ENCODE measurements at places on chromosomes 7 and 10.

DNA sequence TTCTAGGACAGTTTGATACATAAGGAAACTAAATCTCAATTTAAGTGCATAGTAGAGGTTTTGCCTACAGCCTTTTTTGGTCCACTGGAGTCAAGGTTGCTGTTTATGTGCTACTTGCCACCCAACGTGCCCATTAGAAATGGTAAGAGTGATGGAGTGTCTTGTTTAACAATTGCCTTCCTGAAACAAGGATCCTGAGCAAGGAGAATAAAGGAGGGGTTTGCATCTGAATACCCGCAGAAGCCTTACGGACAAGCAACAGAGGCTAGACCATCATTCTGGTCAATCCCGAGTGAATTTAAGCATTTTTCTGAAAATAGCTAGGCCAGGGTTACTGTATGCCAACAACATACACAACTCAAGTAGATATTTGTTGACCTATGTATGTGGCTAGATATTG lies 63.6 kb downstream of the MARCHF5 start:
- DNase-seq, result no peak

- no peak for DNase-seq
These were observed 112.9 kb upstream of the JAZF1 start for GRCh38 chr7:28293527-28293835.

DNA sequence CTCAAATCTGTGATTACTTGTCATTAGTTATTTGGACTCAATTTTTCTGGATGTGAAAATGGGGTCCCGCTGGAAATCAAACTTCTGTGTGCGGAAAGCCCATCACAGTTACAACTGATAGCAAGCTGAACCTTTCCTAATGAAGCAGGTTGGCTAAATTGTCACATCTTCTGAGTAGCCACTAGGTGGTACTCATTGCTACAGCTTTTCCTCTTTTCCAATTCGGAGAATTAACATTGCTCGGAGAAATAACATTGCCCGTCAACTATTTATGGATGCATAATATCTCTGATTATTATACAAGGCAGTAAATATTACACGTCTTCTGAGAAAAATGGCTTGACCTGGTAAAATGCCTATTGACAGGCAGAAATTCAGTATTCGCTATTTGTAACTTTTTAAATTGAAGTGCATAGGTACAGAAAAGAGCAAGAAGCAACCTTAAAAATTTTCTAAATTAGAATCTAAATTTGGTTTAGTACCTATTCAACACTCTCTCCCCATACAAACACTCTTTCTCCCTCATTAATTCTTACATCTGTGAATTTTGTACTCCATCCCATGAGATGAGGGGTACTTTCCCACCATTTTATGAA lies 17.3 kb upstream of the BLOC1S2 start:
- no peak for DNase-seq

DNA sequence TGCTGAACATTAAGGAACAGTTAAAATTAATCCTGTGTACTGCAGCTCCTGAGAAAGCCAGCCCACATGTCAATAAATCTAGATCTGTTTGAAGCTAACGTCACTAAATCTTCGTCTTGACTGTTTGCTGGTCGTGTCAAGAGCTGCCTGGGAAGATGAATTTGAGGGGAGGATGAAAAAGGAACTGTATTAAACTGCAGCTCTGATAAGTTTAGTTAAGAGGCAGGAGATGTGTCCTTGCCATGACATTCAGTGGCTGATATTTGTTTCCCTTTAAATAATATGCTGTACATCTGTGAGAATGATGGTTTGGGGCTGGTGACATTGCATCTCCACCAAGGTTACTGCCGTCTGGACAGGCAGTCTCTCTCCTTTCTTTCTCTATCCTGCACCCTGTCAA lies 435.3 kb downstream of the LRMDA start:
- no peak for DNase-seq

DNA sequence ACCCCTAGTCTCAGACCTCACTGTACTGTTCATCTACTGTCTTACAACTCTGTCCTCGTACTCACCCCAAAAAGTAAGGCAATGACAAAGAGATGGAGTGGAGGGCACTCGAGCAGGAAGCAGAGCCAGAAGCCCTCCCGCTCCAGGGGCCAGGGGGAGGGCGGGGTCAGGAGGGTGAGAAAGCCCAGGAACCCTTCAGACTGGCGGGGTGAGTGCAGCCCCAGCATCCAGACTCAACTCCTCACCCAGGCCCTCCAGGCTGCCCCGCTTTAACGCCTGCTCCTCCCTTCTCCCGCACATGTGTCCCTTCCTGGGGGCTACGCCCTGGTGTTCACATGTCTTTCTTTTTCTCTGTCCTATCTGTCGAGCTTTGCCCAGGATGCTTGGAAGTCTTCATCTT lies 66.1 kb downstream of the CALML3 start:
- no peak for DNase-seq

DNA sequence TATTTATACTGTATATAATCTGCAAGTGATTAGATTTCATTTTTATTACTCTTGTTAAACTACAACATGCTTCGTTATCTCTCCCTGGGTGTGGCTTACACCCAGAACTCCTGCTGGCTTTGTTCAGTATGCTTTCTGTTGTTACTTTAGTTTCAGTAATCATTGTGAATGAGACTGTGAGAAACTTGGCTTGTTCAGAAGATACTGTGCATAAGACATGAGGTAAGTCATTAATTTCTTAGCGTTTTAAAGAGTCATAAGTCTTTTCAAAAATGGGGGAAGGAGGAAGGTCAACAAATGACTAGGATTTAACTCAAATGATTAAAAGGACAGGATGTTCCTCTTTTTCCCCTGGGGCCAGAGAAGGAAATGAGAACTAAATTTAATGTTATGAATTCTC lies 11.6 kb upstream of the ADD3 start:
- DNase-seq, result no peak

DNA sequence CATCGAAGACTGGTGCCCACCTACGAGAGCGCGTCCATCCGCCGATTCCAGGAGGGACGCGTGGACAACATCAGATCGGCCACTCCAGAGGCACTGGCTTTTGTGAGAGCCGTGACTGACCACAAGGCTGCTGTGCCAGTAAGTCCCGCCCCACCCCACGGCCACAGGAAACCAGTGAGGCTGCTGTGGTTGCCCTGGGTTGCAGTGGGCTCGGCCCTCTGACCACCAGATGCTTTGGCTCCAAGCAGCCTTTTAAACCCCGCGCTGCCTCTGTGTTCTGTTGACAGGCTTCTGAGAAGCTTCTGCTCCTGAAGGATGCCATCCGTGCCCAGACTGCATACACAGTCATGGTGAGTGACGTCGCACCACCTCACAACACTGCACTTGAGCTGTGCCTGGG lies 24.4 kb upstream of the C10orf53 start:
- DNase-seq, result no peak

- no peak for DNase-seq
These were observed 179.1 kb downstream of the SFMBT2 start for GRCh38 chr10:7231509-7232414.

DNA sequence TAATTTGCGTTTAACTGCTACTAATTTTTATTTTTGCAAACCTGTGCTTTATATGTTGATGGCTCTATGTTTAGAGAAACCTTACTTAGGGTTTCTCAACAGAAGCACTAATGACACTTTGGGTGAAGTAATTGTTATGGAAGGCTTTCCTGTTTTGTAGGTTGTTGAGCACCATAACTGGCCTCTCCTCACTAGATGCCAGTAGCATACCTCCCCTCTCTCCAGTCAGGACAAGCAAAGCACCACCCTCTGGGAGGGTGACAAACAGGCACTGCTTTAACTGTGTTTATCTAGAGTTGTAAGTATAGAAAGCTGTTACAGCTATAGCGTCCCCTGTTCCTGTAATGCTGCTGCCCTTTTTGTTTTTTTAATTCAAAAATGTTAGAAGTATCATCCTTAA lies 60.9 kb downstream of the WAC start:
- no peak for DNase-seq

DNA sequence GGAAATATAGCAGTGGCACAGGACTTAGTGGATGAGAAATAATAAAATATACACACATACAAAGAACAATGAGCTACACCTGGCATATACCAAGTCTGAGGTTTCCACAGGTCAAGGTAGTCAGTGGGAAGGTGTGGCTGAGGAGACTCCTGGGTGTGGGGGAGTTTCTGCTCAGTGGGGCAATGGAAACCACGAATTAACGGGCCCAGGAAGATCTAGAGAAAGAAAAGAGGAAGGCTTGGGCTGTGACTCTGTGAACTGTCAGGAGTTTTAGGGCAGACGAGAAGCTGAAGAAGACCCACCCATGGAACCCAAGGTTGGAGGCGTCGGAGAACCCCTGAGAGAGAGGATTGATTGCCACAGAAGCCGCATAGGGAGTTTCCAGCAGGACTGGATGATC lies 196.5 kb downstream of the HERPUD2 start:
- DNase-seq, result no peak

- no peak for DNase-seq
These were observed 277.6 kb downstream of the REEP3 start for GRCh38 chr10:63798599-63799498.

GRCh38 chr10:128296253-128297007 lies 170.2 kb upstream of the MKI67 start:
- DNase-seq, result no peak

- no peak for DNase-seq
These were observed 44.9 kb downstream of the BEND7 start for GRCh38 chr10:13483951-13484350.

DNA sequence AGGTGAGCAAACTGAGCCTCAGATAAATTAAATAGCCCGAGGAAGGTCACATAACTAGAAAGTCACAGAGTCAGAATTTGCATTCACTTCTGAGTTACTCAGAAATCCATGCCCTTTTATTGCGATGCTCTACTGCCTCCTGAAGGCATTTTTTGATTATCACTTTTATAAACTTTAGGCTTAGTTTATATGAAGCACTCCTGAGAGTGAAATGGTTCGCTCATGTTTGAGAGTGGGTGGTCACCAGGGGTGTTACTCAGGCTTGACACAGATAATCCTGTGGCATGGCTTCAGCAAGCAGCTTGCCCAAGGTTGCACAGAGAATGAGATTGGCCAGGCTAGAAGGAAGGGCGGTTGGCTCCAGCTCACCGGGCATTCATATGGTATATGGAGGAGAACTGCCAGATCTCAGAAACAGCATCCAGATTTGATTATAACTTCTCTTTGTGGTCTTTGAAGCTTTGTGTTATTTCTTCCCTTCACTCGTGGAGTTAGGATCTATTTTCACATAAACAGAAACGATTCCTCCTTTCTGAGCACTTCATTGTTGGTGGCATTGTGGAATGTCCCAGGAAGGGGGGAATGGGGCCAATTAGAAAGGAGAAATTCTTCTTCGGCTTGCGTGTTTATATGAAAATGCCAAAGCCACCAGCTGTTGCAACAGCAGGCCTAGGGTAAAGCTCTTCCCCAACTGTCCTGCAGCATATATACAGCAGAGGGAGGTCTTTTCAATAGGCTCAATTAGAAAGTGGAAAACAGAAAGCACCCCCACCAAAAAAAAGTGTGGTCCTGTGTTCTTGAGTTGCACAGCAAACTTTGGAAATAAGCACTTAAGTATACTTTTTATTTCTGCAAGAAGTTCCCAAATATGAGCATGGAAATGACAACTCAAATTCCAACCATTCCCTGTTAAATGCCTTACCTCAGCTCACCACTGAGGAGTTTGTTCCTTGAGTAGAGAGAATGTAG lies 628.8 kb downstream of the SUGCT start:
- DNase-seq, result no peak

GRCh38 chr10:13690281-13690825 lies 103.6 kb downstream of the PRPF18 start:
- no peak for DNase-seq

GRCh38 chr7:27967639-27968038 lies 213.0 kb downstream of the JAZF1 start:
- no peak for DNase-seq

- no peak for DNase-seq
These were observed 517.5 kb downstream of the KIF20B start for GRCh38 chr10:90218846-90219245.

- no peak for DNase-seq
These were observed 134.8 kb upstream of the LAMB4 start for GRCh38 chr7:108265007-108265406.

- no peak for DNase-seq
These were observed 101.3 kb upstream of the DKK1 start for GRCh38 chr10:52212802-52213201.

DNA sequence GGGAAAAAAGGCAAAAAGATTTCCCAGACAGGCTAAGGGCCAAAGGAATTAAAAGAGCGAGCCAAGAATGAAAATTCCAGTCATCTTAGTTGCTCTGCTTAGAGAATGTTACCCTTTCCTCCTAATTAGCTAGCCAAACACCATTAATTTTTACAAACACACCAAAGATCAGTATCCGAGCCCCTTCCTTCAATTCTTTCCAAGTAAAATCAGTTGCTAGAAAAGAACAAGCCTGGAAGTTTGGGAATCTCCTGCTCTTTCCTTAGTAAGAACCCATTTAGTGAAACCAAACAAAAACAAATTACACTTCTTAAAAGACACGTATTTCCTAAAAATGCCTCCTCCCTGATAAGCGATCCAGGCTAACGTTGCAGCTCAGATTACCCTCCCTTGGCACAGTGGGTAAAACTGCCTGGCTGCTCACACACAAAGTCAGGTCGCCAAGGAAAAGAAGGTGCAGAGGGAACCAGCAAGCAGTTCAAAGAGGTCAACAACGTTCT lies 57.1 kb upstream of the ABLIM1 start:
- no peak for DNase-seq

- DNase-seq, result peak; percentile 17
These were observed 114.1 kb downstream of the SLC16A9 start for GRCh38 chr10:59595593-59595992.

GRCh38 chr10:71582506-71583475 lies 136.8 kb downstream of the C10orf105 start:
- DNase-seq, result no peak

DNA sequence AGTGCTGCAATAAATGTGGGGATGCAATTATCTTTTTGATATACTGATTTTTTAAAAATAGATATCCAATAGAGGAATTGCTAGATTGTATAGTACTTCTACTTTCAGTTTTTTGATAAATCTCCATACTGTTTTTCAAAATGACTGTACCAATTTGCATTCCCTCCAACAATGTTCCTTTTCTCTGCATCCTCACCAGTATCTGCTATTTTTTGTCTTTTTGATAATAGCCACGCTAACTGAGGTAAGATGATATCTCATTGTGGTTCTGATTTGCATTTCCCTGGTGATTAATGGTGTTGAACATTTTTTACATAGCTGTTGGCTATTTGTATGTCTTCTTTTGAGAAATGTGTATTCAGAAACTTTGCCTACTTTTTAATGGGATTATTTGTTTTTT lies 217.7 kb upstream of the MTPN start:
- DNase-seq, result no peak

DNA sequence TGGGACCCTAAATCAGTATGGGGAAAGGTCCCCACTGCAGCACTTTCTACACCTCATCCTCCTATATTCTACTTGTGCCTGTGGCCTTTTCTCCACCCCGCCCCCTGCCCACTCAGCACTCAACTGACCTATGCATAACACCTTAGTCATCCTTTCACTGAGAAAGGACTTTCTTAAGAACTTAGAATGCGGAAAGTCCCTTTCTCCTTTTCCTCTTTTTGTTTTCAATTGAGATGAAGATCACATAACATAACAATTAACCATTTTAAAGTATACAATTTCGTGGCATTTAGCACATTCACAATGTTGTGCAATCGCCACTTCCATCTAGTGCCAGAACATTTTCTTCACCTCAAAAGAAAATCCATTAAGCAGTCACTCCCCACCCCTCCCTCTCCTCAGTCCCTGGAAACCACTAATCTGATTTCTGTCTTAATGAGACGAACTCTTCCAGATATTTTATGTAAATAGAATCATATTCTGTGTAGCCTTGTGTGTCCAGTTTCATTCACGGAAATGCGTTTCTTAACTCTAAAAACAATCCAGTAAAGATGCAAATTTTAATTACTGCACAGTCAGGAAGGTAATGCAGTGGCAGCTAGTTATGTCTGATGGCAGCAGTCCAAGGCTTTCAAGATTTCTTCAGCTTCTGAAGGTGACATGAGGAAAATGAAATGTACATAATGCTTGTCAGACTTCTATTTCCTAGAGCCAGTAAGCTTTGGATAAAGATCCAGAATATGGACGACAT lies 41.7 kb downstream of the FAS start:
- no peak for DNase-seq
